ENCODE measurements at places on chromosomes 3 and 15. TPM values are rescaled to one million over a fixed set of nuclear protein-coding genes. Genes with fewer than 3 reads are reported as not detected.

DNA sequence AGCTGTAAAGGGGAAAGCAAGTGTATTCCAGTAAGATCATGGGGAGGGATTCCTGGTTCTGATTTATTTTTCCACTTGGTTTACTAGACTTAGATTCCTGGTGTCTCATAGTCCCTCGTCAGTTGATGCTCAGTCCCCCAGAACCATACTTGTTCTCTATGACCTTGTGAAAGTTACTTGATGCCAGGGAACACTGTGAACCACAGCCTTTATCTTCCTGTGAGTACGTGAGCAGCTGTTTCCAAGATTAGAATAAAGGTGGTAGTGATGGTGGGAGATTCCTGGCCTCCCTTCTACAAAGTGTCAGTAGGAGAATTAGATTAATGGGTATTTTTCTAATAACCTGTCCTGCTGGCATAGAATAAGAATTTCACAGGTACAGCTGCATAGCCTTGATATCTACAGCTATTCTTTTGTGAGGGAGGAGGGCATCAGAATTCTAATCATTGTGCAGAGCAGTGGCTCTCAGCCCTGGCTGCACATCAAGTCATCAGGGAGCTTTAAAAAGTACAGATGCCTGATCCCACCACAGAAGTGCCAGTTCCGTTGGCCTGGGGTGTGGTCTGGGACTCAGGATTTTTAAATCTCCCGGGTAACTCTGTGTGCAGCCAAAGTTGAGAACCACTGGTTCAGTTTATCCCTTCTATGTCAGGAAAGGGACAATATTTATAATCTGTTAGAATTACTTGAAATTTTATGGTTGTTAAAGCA is 20.0 kb downstream of the GPD1L start:
- DNase-seq = no peak

- DNase-seq = no peak
Measured at GRCh38 chr3:48478626-48479555, 25.1 kb downstream of the SHISA5 start.

ZNF385D gene
- total RNA-seq = 2.9 TPM

LRRC31 gene
- 1.1 TPM for total RNA-seq

ESYT3 gene
- total RNA-seq = 40.3 TPM

DNA sequence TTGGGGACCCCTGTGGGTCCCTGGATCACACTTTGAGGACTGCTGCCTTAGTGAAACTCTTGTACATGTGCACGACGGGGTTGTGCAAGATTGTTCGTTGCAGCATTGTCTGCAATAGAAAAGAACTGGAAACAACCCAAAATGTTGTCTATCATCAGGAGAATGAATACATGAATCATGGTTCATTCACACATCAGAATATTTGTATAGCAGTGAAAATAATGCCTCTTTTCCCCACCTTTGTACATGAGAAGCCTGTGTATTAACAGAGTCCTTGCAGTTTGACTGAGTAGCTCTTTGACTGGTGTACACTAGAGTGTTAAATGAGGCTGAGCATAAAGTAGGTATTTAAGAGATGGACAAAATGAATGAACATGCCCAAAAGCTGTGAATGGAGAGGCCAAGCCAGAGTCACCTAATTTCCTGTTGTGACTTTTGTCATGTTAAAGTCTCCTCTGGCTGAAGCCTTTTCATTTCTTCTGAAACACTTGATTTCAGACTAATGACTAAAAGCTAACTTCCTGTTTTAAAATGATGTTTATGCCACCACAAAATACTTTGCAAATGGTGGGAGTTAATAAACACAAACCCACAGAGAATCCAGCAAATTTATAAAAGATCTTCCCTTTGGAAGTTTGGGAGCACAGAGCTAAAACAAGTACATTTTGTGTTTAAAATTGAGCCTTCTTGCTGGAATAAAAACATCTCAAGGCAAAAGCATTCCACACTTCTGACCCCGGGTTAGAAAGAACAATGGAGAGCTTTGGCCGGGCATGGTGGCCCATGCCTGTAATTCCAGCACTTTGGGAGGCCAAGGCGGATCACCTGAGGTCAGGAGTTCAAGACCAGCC is 20.6 kb upstream of the USP3 start:
- peak; percentile 58 for DNase-seq

AMOTL2 gene
- total RNA-seq = 77.8 TPM

DNA sequence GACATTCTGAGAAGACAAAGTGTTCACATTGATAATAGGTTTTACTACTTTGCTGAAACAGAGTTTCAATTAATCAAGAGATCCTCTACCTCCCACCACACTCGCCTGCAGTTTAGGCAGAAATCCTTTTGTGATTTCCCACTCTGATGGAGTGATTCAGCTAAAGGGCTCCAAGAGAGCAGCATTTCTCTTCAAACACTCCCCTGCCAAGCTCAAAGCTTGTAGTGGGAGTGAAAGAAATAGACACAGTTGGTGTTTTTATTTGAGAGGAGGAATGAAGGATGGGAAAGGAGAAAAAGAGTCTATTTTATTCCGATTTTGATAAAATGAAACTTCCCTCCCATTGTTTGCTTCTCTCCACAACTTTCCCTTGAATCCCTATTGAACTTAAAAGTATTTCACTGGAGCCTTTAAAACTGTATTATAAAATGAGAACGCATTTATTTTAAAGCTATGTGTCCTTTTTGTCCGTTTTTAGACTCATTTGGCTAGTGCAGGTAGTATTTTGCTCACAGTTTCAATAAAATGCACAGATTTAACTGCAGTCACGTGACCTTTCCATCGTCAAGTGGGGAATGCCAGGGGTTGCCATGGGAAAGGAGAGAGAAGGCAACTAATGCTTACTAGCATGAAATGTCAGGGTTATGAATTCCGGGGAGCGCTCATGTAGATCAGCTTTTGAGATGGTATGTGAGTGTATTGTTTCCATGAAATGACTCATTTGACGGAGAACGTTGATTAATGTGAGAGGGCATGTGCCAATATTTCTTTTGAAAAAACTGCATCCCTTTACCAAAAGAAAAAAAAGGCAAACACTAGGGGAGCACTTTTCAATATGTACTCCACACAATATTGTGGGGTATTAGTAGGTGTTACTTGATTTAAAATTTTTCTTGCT is 7.7 kb upstream of the OSBPL11 start:
- no peak for DNase-seq

- DNase-seq = no peak
Measured at GRCh38 chr15:70453766-70454165, 309.6 kb downstream of the UACA start.

GRCh38 chr15:68614286-68615035 is 35.7 kb downstream of the CORO2B start:
- no peak for DNase-seq

TP63 gene
- 2.1 TPM for total RNA-seq

FOXB1 gene
- not detected for total RNA-seq

- DNase-seq = no peak
Measured at GRCh38 chr3:193515966-193516365, 38.7 kb downstream of the ATP13A4 start.

DNA sequence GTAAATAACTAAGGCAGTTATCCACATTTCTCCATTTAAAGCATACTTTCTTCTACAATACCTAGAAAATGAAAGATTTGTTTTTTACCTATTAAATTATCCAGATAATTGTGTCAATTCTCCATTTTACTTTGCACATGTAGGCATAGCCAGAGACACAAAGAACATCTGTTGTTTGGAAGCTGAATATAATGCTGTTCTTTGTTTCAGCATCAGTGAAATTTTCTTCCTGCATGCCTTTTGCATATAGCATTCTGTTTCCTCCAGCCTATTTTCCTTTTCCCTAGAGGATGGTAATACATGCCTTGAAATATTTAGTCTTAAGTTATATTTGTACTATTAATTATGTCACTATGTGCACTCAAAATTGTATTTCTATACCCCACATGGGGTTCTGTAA is 233.7 kb downstream of the CNTN6 start:
- DNase-seq = no peak

GRCh38 chr15:38750786-38751185 is 186.2 kb upstream of the RASGRP1 start:
- no peak for DNase-seq

DNA sequence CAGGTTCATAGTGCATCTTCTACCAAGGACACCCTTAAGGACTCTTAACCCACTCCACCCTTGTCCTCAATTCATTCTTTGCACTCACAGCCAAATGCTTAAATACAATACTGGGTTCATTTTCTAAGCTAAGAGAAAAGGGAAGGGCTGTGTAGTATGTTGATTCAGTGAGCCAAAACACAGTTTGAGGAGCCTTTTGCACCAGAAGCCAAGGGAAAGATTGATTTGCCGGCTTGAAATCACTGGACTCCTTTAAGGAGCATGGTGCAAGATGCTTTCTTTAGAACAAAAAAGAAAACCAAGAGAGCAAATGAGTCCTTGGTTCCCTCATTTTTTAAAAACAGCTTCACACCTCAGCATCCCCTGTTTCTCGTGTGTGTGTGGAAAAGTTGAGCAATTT is 47.8 kb downstream of the BOC start:
- no peak for DNase-seq

- peak; percentile 23 for DNase-seq
Measured at GRCh38 chr3:46992231-46992630, 12.8 kb downstream of the NBEAL2 start.

- no peak for DNase-seq
Measured at GRCh38 chr3:122907471-122907870, 112.6 kb downstream of the SLC49A4 start.

CMSS1 gene
- total RNA-seq = 17.3 TPM

DNA sequence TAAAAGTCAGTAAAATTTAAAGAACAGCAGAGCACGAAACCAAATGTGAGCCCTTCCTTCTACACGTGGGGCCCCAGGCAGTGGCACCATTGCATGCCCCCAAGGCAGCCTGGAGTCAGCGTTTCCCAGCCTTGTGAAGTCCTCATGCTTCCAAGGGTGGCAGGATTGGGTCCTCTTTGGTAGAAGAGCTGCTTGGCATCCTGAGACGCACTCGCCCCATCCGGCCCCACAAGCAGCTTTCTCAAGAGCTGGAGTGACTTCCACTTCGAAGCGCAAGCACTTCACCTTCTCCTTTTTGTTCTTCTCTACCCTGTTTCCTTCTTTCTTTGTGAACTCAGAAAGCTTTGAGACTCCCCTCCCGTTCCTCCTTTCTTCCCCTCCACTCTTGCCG is 34.7 kb downstream of the ZNF710 start:
- DNase-seq = peak; percentile 83

DNA sequence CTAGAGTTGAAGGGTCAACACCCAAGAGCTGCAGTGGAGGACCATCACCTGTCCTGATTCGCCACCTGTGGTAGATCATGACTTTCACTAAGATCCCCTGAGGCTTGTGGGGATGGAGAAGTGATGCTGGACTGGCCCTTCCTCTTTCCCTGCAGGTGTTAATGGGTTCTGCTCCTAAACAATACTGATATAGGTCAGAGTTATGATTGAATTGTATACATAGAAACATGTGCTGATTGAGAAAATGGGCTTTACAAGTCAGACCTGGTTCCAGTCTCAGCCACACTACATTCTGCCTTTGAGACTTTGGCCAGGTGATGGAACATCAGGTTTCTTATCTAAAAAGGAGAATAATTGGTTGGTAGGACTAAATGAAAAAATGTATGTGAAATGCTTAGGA is 418.9 kb upstream of the TPRG1 start:
- no peak for DNase-seq

GRCh38 chr15:28128031-28128430 is 28.9 kb upstream of the OCA2 start:
- DNase-seq = peak; percentile 70

- no peak for DNase-seq
Measured at GRCh38 chr15:26939398-26939797, 31.6 kb upstream of the GABRG3 start.

All from lower lobe of right lung (tissue), 2 donors.